ENCODE measurements at places on chromosomes 16 and 17.

- DNase-seq = no peak
Observed at GRCh38 chr16:10529895-10530669, 50.3 kb downstream of the EMP2 start.

- DNase-seq = no peak
Observed at GRCh38 chr16:71472051-71472450, 10.0 kb upstream of the ZNF23 start.

DNA sequence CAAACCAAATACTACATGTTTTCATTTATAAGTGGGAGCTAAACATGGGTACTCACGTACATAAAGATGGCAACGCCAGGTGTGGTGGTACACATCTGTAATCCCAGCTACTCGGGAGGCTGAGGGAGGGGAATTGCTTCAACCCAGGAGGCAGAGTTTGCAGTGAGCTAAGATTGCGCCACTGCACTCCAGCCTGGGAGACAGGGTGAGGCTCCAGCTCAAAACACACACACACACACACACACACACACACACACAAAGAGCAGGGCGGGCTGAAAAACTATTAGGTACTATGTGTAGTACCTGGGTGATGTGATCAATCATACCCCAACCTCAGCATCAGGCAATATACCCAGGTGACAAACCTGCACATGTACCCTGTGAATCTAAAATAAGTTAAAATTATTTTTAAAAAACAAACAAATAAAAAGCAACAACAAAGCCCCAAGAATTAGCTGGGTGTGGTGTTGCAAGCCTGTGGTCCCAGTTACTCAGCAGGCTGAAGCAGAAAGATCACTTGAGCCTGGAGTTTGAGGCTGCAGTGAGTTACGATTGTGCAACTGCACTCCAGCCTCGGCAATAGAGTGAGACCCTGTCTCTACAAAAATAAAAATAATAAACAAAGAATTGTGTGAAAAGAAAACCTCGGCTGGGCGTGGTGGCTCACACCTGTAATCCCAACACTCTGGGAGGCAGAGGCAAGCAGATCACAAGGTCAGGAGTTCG is 11.9 kb upstream of the FAAP100 start:
- no peak for DNase-seq

DNA sequence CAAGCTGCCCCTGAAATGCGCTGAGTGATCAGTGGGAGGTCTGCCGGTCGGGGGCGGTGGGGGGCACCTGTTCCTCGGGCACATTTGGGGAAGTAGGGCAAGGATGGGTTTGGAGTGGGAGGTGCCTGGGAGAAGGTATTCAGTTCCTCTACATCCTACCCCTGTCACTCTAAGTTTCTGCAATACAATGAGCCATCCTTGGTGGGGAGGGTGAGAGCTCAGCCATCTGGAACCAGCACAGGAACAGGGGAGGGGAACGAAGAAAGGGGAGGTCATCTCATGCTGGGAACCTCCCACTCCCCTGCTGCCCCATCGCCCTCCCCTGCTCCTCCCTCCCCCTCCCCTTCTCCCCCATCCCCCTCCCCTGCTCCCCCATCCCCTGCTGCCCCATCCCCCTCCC is 4.2 kb downstream of the DPH1 start:
- no peak for DNase-seq

GRCh38 chr17:7047566-7047965 is 3.7 kb upstream of the SLC16A11 start:
- DNase-seq = no peak

GRCh38 chr17:49914664-49915063 is 54.3 kb upstream of the DLX4 start:
- no peak for DNase-seq

DNA sequence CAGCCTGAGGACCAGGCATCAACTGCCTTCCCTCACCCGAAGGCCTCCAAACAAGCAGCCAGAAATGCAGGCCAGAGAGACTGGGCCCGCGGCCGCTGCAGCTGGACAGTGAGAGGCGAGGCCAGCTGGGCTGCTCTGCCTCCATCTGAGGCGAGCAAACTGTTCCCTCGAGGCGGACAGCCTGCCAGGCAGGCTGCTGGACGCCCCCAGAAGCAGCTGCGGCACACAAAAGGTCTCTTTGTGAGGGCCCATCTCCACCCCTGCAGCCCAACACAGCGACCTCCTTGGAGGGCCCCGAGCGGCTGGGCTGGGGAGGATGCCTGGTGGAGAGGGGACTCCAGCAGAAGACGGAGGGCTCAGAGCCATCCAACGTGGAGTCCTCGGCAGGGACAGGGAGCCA is 4.7 kb downstream of the CORO7 start:
- DNase-seq = no peak

- DNase-seq = peak; percentile 15
Observed at GRCh38 chr16:5056352-5056751, 9.4 kb downstream of the C16orf89 start.

DNA sequence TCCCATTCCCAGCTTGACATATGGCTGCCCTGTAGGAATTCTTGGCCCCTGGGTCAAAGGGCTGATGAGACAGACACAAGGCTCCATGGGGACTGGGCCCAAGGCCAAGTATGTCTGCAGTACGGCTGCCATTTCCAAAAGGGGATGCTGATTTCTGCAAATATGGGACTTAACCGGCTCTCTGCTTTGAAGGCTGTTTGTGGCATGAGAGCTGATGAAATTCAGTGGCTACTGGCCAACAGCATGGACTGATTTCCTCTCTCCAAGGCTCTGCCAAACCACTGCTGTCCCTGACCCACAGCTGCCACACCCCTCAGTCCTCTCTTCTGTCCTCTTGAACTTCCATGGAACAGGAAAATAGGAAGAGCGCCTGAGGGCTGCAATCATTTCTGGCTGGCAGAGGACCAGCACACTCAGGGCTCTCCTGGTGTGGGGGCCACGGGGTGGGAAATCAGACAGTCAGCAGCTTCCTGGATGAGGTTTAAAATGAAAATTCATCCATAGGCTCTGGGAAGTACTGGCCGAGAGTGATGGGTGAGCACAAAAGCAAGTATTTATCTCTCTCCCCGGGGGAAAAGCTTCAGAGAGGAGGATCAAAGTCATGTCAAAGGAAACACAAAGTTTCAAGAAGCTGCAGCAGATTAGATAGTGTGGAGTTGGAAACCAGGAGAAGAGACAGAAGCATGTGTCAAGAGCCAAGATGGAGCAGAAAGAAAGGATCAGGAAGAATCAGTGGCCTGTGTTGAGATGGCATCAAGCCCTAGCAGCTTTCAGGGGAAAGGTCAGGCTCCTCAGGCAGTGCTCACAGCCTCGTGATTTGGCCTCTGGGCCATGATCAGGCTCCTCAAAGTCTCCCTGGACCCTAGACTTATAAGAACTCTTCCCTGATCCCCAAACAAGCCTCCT is 64.1 kb upstream of the SREBF1 start:
- DNase-seq = no peak

Data from naive B cell (primary cell).